Kidney (tissue), 22 donors: ENCODE measurements at places on chromosomes 1 and 21. TPM values are rescaled to one million over a fixed set of nuclear protein-coding genes. Genes with fewer than 3 reads are reported as not detected.

Gene FCGR1A
- 18.0 TPM for total RNA-seq

Gene EPHB2
- 9.5 TPM for total RNA-seq

Gene TCHHL1
- not detected for total RNA-seq

Gene MYOG
- not detected for total RNA-seq

Gene GPR157
- total RNA-seq = 9.1 TPM

Gene LCA5L
- 4.3 TPM for total RNA-seq

Gene SIKE1
- 36.8 TPM for total RNA-seq

Gene NHLH1
- total RNA-seq = 0.09 TPM

Gene OR2L8
- not detected for total RNA-seq

Gene F13B
- not detected for total RNA-seq

Gene WDR64
- total RNA-seq = not detected

Gene C1orf56
- 6.2 TPM for total RNA-seq

Gene TRIM67
- not detected for total RNA-seq

Gene S100A7
- total RNA-seq = not detected

Gene ADGRL4
- total RNA-seq = 43.0 TPM

Gene PCSK9
- 0.28 TPM for total RNA-seq

Gene CD247
- 7.7 TPM for total RNA-seq

Gene CDC7
- total RNA-seq = 3.2 TPM

Gene AGL
- 19.8 TPM for total RNA-seq

Gene WNT2B
- 4.7 TPM for total RNA-seq

Gene PRKAB2
- 12.7 TPM for total RNA-seq

Gene C4BPA
- total RNA-seq = 45.7 TPM

Gene MIXL1
- total RNA-seq = 0.16 TPM

Gene DCDC2B
- total RNA-seq = not detected

Gene PGBD5
- 3.7 TPM for total RNA-seq

Gene ZNF124
- 45.7 TPM for total RNA-seq

Gene RPRD2
- 40.4 TPM for total RNA-seq

Gene MIS18A
- total RNA-seq = 7.0 TPM

Gene AQP10
- total RNA-seq = not detected

Gene CHODL
- 2.0 TPM for total RNA-seq

Gene KIF14
- total RNA-seq = 0.19 TPM

Gene RHEX
- 39.5 TPM for total RNA-seq

Gene FALEC
- total RNA-seq = not detected

Gene PAQR6
- total RNA-seq = 4.2 TPM

Gene SYNC
- 5.5 TPM for total RNA-seq

Gene SYCP1
- not detected for total RNA-seq

Gene LMOD1
- 33.3 TPM for total RNA-seq

Gene MORC3
- 32.4 TPM for total RNA-seq

Gene SPATA21
- not detected for total RNA-seq

Gene AGMAT
- total RNA-seq = 6.2 TPM

Gene USH2A
- total RNA-seq = 0.06 TPM

Gene RIPPLY3
- 0.31 TPM for total RNA-seq

Gene SPRR3
- not detected for total RNA-seq

Gene ACTL8
- total RNA-seq = not detected

Gene EXO1
- 0.69 TPM for total RNA-seq

Gene RXRG
- 0.44 TPM for total RNA-seq

Gene FMO5
- 9.5 TPM for total RNA-seq

Gene GPR89A
- total RNA-seq = 18.2 TPM

Gene GPR37L1
- total RNA-seq = 0.13 TPM

Gene TMEM125
- 17.5 TPM for total RNA-seq

Gene CAMK1G
- total RNA-seq = 1.4 TPM

Gene CLCA4
- total RNA-seq = 0.13 TPM

Gene GPR61
- not detected for total RNA-seq

Gene ELK4
- total RNA-seq = 87.3 TPM

Gene MCOLN3
- total RNA-seq = 3.1 TPM

Gene NTNG1
- total RNA-seq = 2.8 TPM

Gene PCBP3
- total RNA-seq = 5.4 TPM

Gene CELF3
- not detected for total RNA-seq
